Nucleus accumbens (tissue), 56 donors: ENCODE measurements at places on chromosomes 12 and 14.
A peak's percentile ranks its signal among the peaks of the same experiment; 100 is the strongest.

DNA sequence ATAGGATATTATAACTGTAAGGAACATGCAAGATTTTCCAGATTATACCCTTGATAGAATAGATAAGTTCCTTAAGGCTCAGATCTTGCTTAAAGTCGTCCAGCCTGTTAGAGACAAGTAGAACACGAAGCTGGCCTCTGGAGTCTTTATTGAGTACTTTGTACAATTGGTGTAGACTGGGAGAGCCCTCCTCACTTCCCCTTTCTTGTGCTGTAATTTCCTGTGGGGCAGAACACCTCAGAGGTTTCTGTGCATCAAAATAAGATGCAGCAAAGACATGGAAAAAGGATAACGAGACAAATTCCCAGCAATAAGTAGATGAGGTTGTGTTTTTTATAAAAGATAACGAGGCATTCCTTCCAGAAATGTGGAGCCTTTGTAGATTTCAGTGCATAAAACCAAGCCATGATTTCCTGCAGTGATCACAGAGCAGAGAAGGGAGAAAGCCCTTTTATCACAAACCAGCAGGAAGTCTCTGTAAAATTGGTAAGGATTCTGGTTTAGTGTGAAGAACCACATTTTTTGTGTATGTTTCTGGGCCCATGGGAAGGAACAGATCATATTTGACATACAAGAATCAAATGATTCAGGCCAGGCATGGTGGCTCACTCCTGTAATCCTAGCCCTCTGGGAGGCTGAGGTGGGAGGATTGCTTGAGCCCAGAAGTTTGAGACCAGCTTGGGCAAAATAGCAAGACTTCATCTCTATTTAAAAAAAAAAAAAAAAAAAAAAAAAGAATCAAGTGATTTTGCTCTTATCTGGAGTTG is 18.0 kb downstream of the GPRC5A start:
- DNase-seq: no peak

- DNase-seq: no peak
These were observed 33.1 kb upstream of the OASL start for GRCh38 chr12:121072147-121072546.

DNA sequence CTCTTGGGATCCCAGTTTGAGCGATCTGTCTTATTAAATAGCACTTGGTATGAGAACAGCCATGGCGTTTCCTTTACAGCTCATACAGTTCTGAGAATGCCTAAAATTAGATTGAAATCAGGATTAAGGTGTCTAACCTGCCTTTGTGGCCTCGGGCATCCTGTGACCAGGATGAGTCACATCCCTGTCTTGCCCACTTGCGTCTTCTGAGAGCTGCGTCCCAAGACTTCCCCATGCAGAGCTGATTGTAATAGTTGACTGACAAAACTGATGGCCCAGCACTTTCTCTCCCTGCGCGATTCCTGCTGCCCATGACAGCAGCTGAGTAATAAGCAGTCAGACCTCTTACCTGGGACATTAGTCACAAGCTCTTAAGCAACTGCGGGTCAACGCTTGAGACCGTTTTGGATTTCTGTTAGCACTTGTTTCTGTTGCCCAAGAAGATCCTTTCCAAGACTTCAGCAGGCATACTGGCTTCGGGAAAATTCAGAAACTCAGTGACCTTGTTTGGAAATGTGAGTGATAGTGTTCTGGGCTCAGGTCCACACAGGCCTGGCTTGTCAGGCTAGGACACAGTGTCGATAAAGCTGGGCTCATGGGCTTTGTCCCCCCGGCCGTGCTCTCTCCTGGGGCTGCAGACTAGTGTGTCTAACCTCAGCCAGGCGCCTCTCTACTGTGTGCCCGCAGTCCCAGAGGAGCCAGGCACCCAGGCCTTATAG is 169.9 kb upstream of the HIF1A start:
- no peak for DNase-seq

DNA sequence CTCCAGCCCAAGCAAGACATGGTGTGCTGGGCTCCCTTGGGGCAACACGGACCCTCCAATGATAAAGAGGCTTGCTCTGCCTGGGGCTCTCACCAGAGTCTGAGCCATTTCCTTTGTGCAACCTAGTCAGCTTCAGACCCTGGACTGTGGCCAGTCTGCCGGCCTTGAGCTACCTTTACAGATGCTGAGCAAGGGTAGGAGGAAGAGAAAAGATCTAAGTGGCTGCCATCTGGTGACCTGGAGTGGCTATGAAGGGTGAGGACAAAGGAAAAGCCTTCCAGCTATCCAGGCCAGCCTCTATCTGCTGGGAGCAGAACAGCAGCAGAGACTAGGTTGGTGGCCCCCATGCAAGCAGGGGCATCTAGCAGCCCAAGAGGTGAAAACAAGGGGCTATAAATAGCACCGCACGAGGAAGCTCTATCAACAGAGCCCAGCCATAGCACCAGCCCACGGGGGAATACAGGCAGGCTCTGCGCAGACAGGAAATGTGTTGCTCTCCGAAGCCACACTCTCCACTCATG is 230.1 kb downstream of the FOXN3 start:
- DNase-seq: no peak

GRCh38 chr12:122152754-122153153 is 21.3 kb downstream of the IL31 start:
- DNase-seq: peak; percentile 8

GRCh38 chr12:104998423-104999346 is 12.6 kb downstream of the NOPCHAP1 start:
- DNase-seq: no peak

DNA sequence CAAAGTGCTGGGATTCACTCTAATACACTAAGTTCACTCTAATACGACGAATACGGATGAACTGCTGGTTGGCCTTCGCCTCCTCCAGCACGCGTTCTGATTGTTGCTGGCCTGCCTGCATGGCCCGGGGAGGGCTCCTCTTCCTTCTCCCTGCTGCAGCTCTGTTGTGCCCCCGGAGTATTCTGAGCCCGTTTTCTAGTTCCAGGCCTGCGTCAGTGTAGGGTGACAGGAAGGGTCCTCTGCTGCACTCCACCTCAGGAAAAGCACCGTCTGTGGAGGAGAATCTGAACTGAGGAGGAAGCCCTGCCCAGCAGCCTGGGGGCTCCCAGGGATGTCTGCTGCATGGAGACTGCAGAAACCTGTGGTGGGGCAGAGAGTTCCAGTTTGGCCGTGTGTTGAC is 44.4 kb downstream of the DDX51 start:
- DNase-seq: no peak

GRCh38 chr14:104361101-104361591 is 218.4 kb upstream of the C14orf180 start:
- no peak for DNase-seq

DNA sequence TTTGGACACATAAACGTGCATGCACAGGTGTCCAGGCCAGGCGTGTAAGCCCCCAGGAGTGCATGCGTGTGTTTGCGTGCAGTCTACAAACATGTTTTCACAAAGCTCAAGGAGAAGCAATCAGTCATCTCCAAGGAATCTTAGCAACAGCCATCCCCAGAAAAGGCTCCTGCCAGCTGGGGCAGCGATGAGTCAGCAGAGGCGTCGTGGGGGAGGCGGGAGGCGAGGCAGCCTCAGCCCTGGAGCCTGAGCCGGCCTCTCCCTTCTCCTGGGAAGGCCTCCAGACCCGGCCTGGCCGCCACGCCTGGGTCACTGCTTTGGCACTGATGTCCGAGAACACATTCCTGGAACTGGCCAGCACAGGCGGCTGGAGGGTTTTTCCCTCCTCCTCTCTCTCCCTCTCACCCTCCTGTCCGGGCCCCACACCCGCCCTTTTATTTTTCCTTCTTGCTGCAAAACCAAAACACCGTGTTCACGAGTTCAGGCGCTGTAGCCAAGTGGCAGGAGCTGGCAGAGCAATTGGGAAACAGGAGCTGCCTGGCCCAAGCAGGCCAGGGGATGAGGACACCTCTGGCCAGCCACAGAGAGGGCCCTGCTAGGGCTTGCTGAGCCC is 92.7 kb downstream of the LRRC74A start:
- DNase-seq: peak; percentile 91

DNA sequence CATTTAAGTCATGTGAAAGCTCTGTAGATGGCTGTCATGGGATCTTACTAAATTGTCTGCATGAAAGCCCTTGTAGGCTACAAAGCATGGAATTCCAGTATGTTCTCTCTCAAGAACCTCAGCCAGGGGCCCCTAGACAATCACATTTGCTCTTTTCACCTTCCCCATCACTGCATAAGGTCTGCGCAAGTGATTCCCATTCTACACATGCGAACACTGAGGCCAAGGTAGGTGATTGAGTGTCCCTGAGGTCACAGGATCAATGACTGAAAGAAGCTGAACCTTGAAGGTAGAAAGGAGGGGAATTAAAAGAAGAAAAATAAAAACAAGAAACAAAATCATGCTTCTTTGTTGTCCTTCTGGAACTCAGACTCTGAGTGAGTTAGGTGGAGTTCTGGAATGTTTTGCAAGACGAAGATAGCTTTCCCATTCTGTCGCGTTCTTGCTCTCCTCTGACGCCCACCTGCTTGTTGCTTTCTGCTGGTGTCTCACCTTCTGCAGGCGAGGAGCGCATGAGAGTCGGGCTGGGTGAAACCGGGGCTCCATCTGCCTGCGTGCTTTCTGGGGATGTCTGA is 79.9 kb downstream of the SPRING1 start:
- no peak for DNase-seq

DNA sequence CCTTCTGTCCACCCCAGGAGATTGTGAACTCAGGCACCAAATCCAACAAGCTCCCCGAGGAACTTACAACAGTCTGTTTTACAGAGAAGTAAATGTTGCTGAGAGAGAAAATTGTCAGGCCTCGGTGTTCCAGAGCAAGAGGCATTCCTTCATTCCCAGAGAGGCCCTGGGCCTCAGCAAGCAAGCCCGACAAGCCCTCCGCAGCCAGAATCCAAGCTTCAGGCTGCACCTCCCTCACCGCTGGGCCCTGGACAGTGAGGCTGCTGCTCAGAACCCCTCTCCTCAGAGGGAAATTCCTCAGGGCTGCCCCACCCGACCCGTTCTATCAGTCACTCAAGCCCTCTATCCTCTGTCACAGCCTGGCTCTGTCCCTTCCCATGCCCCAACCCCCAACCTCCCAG is 56.4 kb downstream of the ZFP36L1 start:
- DNase-seq: no peak

- no peak for DNase-seq
These were observed 79.5 kb downstream of the PIK3C2G start for GRCh38 chr12:18340786-18341185.

GRCh38 chr12:130008241-130008640 is 104.4 kb upstream of the TMEM132D start:
- DNase-seq: no peak

DNA sequence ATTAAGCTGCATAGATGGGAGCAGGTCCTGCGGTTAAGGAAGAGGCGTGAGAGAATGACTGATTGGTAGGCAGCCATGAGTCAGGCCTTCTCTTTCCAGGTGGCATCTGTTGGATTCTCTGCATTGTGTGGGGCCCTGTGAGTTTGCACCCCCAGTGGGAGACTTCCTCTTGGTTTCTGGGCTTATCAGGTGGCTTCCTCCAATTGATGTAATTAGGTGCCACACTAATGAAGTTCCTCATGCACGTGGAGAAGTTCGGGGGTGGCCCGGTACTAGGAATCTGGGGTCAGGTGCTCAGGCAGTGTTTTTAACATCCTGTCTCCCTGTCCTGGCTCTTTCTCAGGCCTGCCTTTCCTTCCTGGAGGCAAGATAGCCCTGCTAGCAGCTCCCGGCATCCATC is 765.1 kb upstream of the TMEM132C start:
- no peak for DNase-seq

GRCh38 chr12:10779103-10779502 is 23.3 kb downstream of the TAS2R7 start:
- DNase-seq: no peak

DNA sequence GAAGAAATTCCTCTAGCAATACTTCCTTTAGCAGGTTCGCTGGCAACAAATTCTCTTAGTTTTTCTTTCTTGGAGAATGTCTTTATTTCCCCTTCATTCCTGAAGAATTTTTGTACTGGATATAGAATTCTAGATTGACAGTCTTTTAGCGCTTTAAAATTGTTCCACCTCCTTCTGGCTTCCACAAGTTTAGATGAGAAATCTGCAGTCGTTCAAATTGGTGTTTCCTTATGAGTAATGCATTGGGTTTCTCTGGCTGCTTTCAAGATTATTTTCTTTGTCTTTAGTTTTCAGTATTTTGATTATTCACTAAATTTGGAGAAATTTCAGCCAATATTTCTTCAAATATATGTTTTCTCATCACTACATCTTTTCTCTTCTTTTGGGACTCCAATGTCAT is 33.3 kb upstream of the FGF6 start:
- no peak for DNase-seq

- DNase-seq: no peak
These were observed 464.0 kb downstream of the RAD51B start for GRCh38 chr14:68283378-68284123.

DNA sequence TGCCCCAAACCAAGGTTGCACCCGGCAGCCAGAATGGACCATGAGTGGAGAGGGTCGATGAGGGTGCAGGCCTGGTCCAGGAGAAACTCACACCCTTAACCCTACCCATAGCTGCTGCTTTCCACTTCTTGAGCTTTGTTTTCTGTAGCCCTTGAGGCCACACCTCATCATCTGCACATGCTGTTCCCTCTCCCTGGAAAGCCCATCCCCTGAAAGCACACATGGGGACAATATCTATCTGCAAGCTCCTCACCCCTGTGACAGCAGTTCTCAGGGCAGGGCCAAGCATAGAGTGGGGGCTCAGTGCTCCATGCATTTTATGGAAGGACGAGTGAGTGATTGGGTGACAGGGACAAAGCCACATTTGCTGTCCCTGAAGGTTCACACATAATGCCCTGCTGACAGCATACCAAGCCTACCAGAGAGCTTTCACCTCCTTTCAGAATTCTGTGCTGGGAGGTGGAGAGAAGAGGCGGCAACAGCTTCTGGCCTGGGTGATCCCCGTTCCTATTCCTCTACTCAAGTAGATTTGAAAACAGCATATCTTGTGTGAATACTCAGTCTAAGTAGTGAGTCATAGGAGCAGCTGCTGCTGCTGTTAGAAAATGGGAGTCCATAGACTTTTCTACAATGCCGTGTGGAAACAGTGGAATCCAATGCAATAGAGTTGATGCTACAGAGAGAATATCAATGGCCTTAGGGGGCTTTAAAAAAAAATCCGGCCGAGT is 44.6 kb downstream of the SRGAP1 start:
- no peak for DNase-seq

DNA sequence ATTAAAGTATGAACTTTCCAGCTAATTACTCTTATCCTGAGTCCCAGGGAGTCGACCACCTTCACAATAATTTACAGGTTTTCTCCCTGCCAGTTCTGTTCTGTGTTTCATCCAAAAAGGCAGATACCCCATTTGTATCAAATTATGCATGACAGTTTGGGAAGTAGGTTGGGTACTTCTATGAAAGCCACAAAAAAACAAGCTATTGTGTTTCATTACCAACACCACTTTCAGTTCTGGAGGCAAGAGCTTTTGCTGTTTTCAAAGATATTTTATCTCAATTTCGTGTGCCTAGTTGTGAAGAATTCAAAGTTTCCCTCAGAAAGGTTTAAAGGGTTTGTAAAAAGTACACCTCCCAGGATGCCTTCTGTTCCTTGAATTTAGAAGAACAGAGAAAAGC is 557.4 kb downstream of the FLRT2 start:
- DNase-seq: no peak

- no peak for DNase-seq
These were observed 377.9 kb downstream of the CCDC91 start for GRCh38 chr12:28568118-28568517.
